CD4-positive, alpha-beta T cell (primary cell): ENCODE measurements at places on chromosomes 1 and 21. TPM values are rescaled to one million over a fixed set of nuclear protein-coding genes. Genes with fewer than 3 reads are reported as not detected.

MAP1LC3C gene
- not detected for total RNA-seq

C1QA gene
- not detected for total RNA-seq

PADI4 gene
- total RNA-seq, result 0.75 TPM

KLF17 gene
- total RNA-seq, result not detected

NPR1 gene
- total RNA-seq, result not detected

CAPN8 gene
- 0.34 TPM for total RNA-seq

CASQ2 gene
- not detected for total RNA-seq

KIF14 gene
- total RNA-seq, result 0.11 TPM

FAM151A gene
- total RNA-seq, result not detected

SHCBP1L gene
- total RNA-seq, result not detected

FCGR2B gene
- 0.36 TPM for total RNA-seq

TRIM63 gene
- not detected for total RNA-seq

G0S2 gene
- 6.4 TPM for total RNA-seq

PSMG1 gene
- 7.9 TPM for total RNA-seq

CLEC20A gene
- not detected for total RNA-seq

AMIGO1 gene
- total RNA-seq, result 16.9 TPM

EPHA10 gene
- total RNA-seq, result not detected

TPR gene
- 82.3 TPM for total RNA-seq
